Mucosa of descending colon (tissue), 3 donors: ENCODE measurements at places on chromosomes 7 and 10. TPM values are rescaled to one million over a fixed set of nuclear protein-coding genes. Genes with fewer than 3 reads are reported as not detected.

- no peak for DNase-seq
These were observed 10.9 kb downstream of the PDZD8 start for GRCh38 chr10:117364110-117364960.

DNA sequence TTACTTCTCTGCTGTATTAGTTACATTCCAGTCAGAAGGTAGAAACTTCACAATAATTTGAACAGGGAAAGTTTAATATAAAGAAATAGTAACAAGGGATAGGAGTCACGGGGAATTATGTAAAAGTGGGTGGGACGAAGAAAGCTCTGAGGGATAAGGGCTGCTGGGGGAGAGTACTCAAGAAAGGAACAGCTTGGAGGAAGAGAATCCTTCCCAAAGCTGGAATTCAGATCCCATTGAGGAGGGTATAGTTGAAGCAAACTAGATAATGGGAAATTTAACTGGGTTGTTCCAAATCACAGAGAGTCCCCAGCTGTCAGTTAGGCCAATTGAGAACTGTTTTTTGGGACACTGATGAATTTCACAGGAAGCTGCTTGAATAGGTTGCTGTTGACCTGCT lies 53.2 kb upstream of the MACC1 start:
- DNase-seq, result no peak

DNA sequence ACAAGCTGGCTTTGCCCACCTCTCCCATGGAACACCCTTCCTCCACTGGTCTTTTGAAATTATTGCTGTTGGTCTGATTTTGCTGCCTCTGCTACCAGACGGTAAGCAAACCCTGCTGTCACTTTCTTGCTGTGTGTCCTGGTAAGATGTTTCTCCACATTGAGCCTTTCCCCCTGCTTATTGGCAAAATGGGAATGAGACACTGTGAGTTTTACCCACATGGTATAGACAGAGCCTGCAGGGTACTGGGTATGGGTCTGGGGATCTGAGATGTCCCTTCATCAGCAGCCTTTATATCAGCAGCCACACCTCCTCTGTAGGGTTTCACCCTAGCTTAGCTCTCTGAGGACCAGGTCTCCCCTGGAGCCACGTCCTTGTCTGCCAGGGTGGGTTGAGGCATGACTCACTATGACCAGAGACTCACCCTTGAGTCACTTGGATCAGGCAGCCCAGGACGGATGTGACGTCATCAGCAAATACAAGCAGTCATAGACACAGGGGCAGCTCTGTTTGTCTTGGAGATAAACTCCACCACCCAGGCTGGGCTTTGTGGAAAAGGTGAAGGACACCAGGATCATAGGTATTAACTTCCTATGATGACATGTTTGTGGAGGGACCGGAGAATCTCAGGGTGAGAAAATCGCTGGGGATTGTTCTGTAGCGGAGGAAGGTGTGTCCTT lies 17.9 kb upstream of the BAIAP2L1 start:
- peak; percentile 67 for DNase-seq

DNA sequence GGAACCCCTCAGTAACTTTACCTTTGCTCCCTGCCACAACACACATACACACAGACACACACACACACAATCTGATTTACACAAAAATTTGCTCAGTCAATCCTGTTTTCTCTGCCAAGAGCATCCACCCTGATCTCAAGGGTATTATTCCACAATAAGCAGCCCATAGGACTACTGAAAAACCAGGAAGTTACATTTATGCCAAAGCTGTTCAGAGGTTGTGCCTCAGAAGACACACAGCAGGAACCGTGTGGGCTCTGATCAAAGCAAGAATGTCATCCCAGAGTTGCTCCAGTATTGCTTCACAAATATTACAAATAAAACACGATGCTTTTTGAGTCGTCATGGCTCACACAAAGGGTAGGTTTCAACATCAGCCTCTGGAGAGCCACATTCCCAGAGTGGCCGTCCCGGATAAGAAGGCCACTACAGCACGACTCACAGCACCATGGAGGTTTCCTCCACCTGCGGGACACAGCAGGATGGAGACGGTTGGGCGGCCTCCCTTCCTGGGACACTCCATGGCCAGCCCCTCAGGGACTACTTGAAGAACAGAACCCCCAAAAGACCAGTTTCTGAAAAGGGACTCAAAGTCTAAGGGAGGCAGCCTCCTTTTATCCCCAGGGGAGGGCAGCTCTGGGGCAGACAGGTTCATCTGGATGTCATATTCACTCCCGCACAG lies 1.6 kb downstream of the AIFM2 start:
- DNase-seq, result no peak

DNA sequence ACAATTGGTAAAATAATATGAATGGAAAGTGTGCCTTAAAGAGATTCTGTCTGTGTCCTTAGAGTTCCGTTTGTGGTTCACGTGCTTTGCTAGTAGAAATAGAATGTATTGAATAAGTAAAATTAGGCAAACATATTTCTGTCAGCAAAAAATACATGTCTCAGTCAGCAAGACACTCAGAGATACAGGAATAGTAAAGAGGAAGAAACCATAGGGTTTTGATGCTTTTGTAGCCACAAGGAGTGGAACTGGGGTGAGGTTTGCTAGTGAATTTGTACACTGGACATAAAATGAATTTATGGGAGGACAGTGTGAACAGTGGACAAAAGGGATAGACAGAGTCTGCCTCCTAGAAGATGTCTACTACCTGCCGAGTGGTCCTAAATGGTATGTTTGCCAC lies 289.2 kb upstream of the NRP1 start:
- DNase-seq, result no peak

GRCh38 chr10:4662576-4663161 lies 163.3 kb upstream of the AKR1E2 start:
- DNase-seq, result no peak

Gene MET
- total RNA-seq, result 31.0 TPM

- DNase-seq, result peak; percentile 46
These were observed 34.0 kb upstream of the DLD start for GRCh38 chr7:107856806-107857540.
